Breast epithelium (tissue), 4 donors: ENCODE measurements at places on chromosomes 2 and 18. TPM values are rescaled to one million over a fixed set of nuclear protein-coding genes. Genes with fewer than 3 reads are reported as not detected.

- DNase-seq: no peak
- no peaks in the 10 kb centered on the region for H3K36me3 ChIP-seq
- H3K27me3 ChIP-seq: no peaks in the 10 kb centered on the region
- no peak overlapping the region for H3K4me3 ChIP-seq
- H3K27ac ChIP-seq: no peak overlapping the region
These were observed 1277.0 kb upstream of the SLC39A10 start for GRCh38 chr2:194380011-194380410.

DNA sequence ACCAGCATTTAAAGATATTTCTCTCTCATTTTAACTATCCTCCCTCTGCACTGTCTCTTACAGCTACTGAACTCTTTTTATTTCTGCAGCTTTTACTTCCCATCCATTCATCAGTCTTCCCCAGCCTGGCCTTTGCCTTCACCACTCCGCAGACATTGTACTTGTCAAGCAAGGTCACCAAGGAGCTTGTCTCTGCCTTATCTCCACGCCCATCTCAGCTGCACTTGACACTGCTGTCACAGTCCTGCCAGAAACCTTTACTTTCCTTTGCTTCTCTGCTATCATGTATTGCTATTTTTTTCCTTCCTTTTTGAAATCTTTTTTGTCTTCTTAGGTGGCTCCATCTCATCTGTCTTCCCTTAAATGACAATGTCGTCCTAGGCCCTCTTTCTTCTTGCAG lies 147.0 kb downstream of the VWC2L start:
- H3K4me3 ChIP-seq: no peak overlapping the region
- H3K27me3 ChIP-seq: no peaks in the 10 kb centered on the region
- no peaks in the 10 kb centered on the region for H3K4me1 ChIP-seq
- no peak overlapping the region for H3K27ac ChIP-seq
- H3K36me3 ChIP-seq: no peaks in the 10 kb centered on the region

DNA sequence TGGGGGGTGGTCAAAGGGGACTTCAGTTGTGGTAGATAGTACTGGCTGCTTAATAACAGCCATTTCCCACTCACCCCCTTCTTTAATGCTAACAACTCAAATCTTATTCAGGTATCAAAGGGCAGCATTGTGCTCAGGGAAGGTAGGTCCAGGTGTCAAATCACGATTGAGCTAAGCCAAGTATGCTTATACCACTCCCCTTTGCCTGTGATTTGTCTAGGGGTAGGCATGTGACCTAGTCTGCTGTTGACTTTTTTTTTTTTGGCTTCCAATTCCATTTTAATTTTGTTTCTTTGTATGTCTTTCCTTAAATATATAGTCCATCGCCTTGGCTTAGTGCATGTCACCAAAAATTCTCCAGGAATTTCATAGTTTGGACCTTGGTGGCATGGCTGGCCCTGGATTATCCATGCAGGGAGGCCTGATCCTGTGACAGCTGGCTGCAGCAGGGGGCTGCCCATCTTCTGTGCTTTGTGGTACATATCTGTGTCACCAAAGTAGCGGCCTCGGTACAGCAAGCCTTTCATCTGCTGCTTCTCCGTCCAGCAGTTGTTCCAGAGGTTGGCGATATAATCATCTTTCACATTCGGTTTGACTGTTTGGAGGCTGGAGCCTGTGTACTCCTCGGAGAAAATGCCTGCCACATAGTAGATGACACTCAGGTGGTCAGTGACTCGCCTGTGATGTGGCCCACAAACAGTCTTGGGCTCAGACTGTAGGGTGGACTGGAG lies 68.1 kb upstream of the SPRED2 start:
- no peak for DNase-seq
- H3K36me3 ChIP-seq: no peaks in the 10 kb centered on the region
- H3K27me3 ChIP-seq: no peaks in the 10 kb centered on the region
- no peak overlapping the region for H3K4me3 ChIP-seq

GRCh38 chr2:9574331-9574730 lies 18.7 kb upstream of the ADAM17 start:
- H3K4me1 ChIP-seq: no peaks in the 10 kb centered on the region
- no peak overlapping the region for H3K4me3 ChIP-seq
- H3K27ac ChIP-seq: peak overlapping the region; percentile 78
- no peaks in the 10 kb centered on the region for H3K36me3 ChIP-seq
- no peak for DNase-seq

- DNase-seq: no peak
- H3K4me1 ChIP-seq: no peaks in the 10 kb centered on the region
- H3K27ac ChIP-seq: no peak overlapping the region
- H3K36me3 ChIP-seq: no peaks in the 10 kb centered on the region
- no peaks in the 10 kb centered on the region for H3K27me3 ChIP-seq
- no peak overlapping the region for H3K4me3 ChIP-seq
These were observed 31.2 kb downstream of the FASTKD1 start for GRCh38 chr2:169542433-169542832.

DNA sequence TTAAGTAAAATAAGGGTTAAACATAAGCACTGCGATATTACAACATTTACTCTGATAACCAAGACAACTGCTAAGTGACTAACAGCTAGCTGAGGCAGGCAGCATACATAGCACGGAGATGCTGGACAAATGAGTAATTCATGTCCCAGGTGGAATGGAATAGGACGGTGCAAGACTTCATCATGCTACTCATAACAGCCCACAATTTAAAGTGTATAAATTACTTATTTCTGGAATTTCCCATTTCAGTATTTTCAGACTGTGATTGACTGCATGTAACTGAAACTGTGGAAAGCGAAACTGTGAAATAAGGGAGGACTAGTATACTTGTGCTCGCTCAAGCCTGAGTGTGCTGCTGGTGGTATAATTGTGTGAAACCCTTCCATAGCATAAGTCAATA lies 12.9 kb downstream of the IER3IP1 start:
- no peak overlapping the region for H3K27ac ChIP-seq
- no peak for DNase-seq
- H3K4me1 ChIP-seq: no peaks in the 10 kb centered on the region
- H3K27me3 ChIP-seq: no peaks in the 10 kb centered on the region
- H3K4me3 ChIP-seq: no peak overlapping the region

- no peak for DNase-seq
- no peaks in the 10 kb centered on the region for H3K4me1 ChIP-seq
- no peak overlapping the region for H3K4me3 ChIP-seq
- H3K27ac ChIP-seq: no peak overlapping the region
These were observed 11.9 kb downstream of the IL18R1 start for GRCh38 chr2:102367331-102367971.

DNA sequence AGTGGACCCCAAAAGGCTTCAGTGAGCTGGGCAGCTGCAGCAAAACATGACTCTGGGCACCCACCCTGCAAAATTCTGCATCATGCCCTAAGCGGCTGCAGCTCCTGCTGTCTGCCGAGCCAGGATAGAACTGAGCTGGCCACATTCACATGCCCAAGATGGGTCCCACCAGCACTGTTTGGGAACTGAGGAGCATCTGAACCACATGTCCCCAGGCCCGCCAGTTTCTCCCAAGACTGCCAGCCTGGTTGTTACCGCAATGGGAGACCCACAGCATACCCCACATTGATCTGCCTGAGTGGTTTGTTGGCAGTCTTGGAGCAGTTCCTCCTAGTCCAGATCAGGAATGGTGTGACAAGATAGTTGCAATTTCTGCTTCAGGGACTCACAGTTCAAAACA lies 946.8 kb downstream of the CPS1 start:
- no peaks in the 10 kb centered on the region for H3K27me3 ChIP-seq
- no peak overlapping the region for H3K27ac ChIP-seq
- no peaks in the 10 kb centered on the region for H3K36me3 ChIP-seq

GRCh38 chr18:7436166-7436565 lies 130.9 kb upstream of the PTPRM start:
- H3K36me3 ChIP-seq: no peaks in the 10 kb centered on the region
- DNase-seq: no peak
- no peaks in the 10 kb centered on the region for H3K27me3 ChIP-seq
- H3K4me3 ChIP-seq: no peak overlapping the region
- no peak overlapping the region for H3K27ac ChIP-seq
- H3K4me1 ChIP-seq: no peaks in the 10 kb centered on the region

DNA sequence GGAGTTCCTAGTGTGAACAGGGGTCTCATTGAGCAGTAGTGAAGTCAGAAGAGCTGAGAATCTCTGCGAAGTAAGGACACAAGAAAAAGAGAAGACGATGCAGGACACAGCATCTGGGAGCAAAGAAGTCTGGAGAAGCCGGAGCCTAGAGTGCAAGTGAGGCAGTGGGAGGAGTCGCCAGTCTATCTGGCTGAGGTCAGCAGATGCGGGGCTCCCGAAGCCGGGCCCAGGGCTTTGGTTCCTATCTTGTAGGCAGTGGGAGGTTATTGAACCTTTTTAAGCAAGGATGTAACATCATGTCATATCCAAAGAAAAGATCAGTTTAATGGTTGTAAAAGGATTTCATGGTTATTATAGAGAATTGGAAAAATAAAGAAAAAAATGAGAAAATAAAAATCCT lies 90.8 kb upstream of the KCTD1 start:
- H3K27ac ChIP-seq: no peak overlapping the region
- no peaks in the 10 kb centered on the region for H3K36me3 ChIP-seq
- DNase-seq: no peak

GRCh38 chr18:9673296-9674251 lies 34.5 kb upstream of the RAB31 start:
- H3K36me3 ChIP-seq: no peaks in the 10 kb centered on the region
- no peak overlapping the region for H3K4me3 ChIP-seq
- H3K27ac ChIP-seq: peak overlapping the region; percentile 45
- no peak for DNase-seq

DNA sequence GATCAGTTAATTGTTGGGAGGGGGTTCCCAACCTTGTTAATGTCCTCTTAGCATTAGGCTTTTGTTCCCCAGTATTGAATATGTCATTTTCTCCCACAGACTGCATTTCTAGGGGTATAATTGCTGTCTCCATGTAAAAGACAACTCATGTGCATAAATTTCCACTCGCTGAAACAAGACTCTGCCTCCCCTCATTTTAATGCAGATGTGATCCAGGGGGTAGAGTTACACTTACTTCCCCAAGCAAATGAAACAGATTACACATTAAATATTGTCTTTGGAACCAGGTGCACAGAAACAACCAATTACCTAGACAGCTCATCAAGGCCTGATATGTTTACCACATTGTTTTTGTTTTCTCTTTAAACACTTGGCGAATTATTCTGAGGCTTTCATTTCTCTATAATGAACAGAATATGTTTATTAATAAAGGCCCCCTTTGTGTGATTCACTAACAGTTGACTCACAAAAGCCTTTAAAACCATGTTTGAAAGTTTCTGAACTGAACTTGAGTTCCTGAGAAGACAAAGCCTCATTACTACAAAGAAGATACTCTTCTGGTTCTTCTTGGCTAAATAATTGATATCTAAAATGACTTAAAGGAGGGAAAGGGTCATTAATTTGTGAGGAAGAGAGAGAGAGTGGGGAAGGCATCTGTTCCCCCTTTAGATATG lies 15.0 kb upstream of the ACVR1 start:
- H3K36me3 ChIP-seq: no peaks in the 10 kb centered on the region
- H3K4me3 ChIP-seq: no peak overlapping the region
- no peaks in the 10 kb centered on the region for H3K27me3 ChIP-seq

DNA sequence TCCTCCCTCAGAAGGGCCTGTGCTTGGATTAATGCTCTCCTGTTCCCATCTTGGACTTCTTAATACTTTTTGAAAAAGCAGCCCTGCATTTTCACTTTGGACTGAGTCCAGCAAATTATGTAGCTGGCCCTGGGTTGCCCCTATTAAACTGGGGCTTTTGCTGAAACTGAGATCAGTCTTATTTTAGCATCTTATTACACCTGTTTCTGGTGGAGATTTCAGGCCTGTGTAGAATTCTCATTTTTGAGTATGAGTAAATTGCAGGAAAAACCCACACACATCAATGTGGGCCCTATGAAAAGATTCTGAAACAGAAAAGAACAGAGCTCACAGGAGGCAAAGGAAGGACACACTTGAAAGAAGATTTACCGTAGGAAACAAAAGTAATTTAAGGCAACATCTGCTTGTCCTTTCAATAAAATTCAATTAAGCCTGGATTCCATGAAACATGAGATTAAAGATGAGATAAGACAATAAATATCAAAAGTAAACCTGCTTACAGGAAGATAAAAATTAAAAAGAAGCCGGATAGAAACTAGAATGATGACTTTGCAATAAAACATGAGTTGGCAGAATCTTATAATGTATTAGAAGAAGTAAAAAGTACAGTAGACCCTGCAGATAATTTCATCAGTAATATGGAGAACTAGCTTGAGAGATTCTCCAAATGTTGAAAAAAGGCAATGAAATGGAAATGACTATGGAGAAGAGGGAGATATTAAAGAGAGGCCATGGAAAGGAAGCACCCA lies 90.7 kb upstream of the GCFC2 start:
- H3K36me3 ChIP-seq: no peaks in the 10 kb centered on the region
- H3K4me3 ChIP-seq: no peak overlapping the region
- no peaks in the 10 kb centered on the region for H3K4me1 ChIP-seq
- no peak for DNase-seq
- no peaks in the 10 kb centered on the region for H3K27me3 ChIP-seq

GRCh38 chr2:68423966-68424650 lies 43.0 kb downstream of the FBXO48 start:
- no peaks in the 10 kb centered on the region for H3K4me1 ChIP-seq
- no peaks in the 10 kb centered on the region for H3K27me3 ChIP-seq
- no peak for DNase-seq
- no peak overlapping the region for H3K4me3 ChIP-seq

DNA sequence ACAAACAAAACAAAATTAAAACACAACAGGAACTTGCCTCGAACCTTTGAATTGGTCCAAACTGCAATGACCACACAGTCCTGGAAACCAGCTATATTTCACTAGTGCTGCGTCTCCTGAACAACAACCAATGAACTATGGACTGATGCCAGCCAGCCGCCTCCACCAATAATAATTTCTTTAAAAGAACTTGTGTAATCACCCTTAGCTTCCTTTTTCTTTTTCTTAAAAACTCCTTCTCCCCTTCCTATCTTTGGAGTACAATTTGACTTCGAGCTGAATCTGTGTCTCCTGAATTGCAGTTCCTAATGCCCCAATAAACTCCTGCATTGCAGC lies 1.6 kb upstream of the CXXC1 start:
- H3K4me1 ChIP-seq: no peaks in the 10 kb centered on the region
- H3K27ac ChIP-seq: no peak overlapping the region
- H3K36me3 ChIP-seq: peaks cover 5% of the 10 kb centered on the region

- peak overlapping the region; percentile 45 for H3K27ac ChIP-seq
- H3K36me3 ChIP-seq: no peaks in the 10 kb centered on the region
- no peaks in the 10 kb centered on the region for H3K27me3 ChIP-seq
- no peak for DNase-seq
These were observed 48.3 kb upstream of the PLA2R1 start for GRCh38 chr2:160110674-160111239.

- H3K36me3 ChIP-seq: no peaks in the 10 kb centered on the region
- no peak overlapping the region for H3K27ac ChIP-seq
- H3K4me1 ChIP-seq: no peaks in the 10 kb centered on the region
- no peak for DNase-seq
- H3K27me3 ChIP-seq: no peaks in the 10 kb centered on the region
These were observed 84.9 kb downstream of the ACKR3 start for GRCh38 chr2:236654496-236654895.

- H3K4me1 ChIP-seq: no peaks in the 10 kb centered on the region
- H3K4me3 ChIP-seq: no peak overlapping the region
- no peak for DNase-seq
- no peaks in the 10 kb centered on the region for H3K27me3 ChIP-seq
- no peaks in the 10 kb centered on the region for H3K36me3 ChIP-seq
These were observed 53.5 kb upstream of the LCLAT1 start for GRCh38 chr2:30393510-30393909.

The PLB1 gene
- total RNA-seq: 11.9 TPM

The CD8B gene
- total RNA-seq: 0.64 TPM

The LBH gene
- 153 TPM for total RNA-seq

The UGT1A3 gene
- total RNA-seq: 0.16 TPM

The KIF1A gene
- total RNA-seq: not detected
